ENCODE measurements at places on chromosomes 13 and 19.

GRCh38 chr13:106498571-106498970 lies 36.9 kb downstream of the EFNB2 start:
- no peak for DNase-seq

DNA sequence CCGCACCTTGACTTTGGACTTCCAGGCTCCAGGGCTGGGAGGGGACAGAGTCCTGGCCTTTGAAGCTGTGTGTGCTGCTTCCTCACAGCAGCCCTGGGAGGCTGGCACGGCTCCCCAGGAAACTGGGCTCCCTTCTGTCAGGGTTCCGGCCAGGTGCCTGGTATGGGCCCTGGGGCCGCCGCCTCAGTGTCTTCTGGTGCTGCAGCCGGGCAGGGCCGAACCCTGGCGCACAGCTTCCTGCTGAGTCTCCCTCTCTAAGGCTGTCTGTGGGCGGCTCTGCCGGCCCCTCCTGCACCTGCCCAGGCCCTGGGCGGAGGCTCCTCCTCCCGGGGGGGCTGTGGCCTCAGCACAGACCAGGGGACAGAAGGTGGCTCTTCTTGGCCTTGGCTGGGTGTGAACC lies 32.4 kb downstream of the GPX4 start:
- DNase-seq, result no peak

GRCh38 chr13:94419304-94419924 lies 60.1 kb downstream of the DCT start:
- no peak for DNase-seq

DNA sequence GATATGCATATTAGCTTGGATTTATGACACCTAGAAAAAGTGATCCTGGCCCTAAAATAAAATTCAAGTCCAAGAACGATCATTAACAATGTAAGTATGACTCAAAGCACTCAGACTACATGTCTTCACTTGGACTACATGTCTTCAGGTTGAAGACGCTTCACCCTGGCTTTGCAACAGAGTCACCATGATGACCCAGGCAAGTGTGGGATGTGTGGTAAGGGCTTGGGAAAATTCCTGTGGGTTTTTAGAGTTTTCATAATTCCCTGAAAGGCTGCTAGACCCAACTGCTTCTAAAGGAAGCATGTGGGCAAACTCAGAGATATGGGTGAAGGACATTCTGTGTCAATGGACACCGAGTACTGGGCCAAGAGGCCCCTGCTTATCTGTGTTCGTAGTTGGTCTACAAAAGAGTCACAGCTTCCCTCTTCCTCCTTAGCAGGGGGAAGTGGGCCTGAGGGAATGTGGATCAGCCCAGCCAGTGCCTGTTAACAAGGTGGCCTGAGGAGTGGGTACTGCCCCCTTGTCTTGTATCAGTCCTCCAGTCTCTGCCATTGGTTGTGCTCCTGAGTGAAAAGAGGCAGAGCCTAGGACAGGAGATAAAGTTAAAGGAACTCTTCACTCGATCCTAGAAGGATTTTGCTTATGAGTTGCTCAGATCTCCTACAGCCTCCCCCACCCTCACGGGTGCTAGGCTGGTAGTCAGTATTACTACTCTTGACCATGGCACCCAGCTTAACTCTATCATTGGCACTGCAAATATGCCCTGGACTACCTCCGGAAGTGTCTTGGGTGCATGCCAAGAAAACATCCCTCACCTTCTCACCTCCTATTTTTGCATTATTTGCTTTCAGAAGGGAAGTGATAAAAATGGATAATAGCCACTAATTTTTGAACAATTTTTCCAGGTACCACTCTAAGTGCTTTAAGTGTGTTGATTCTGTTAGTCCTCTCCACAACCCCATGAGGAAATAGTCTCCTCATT lies 406.3 kb downstream of the COG6 start:
- no peak for DNase-seq

- no peak for DNase-seq
Observed at GRCh38 chr19:21713761-21714160, 53.6 kb downstream of the ZNF100 start.

DNA sequence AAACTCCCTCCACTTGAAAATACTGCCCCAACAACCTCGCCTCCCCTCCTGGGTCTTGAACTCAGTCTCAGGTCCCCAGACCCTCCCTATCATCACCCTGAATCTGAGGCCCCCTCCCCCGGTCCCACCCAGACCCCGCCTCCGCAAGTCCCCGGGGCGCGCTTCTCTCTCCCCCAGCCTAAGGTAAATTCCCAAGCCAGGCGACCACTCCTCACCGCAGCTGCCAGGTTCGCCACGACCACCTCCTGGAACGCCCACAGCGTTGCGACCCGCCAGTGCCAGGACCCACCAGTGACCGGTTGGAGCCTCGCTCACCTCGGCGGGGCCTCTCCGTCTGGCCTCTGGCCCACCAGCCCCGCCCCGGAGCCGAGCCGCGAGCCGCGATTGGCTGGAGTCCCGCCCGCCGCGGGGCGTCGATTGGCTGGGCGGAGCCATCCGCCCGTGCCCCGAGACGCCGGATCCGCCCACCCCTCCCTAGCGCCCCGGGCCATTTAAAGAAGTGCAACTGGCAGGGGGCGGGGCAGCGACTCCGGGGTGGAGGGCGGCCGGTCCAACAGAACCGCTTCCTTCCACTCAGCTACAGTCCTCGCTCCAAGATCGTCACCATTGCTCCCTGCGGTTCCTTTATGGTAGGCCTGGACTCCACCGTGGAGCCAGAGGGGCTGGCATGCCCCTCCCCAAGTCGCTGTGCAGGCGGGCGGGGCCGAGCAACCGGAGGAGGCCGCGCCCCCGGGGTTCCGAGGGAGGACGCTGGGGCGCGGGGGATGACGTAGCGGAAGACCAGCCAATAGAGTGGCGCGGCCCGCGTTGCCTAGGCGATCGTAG lies at the start of gene SERTAD3:
SERTAD3 (minus strand) TSS at position 336 of the 825 bp plus-strand sequence. CDS start 2,255 bp downstream, outside the sequence.
- DNase-seq, result peak; percentile 97
